NCI-H1105 (cell line): ENCODE measurements at places on chromosomes 13 and 19.

GRCh38 chr13:44843403-44843802 lies 145.9 kb downstream of the NUFIP1 start:
- no peak for DNase-seq

DNA sequence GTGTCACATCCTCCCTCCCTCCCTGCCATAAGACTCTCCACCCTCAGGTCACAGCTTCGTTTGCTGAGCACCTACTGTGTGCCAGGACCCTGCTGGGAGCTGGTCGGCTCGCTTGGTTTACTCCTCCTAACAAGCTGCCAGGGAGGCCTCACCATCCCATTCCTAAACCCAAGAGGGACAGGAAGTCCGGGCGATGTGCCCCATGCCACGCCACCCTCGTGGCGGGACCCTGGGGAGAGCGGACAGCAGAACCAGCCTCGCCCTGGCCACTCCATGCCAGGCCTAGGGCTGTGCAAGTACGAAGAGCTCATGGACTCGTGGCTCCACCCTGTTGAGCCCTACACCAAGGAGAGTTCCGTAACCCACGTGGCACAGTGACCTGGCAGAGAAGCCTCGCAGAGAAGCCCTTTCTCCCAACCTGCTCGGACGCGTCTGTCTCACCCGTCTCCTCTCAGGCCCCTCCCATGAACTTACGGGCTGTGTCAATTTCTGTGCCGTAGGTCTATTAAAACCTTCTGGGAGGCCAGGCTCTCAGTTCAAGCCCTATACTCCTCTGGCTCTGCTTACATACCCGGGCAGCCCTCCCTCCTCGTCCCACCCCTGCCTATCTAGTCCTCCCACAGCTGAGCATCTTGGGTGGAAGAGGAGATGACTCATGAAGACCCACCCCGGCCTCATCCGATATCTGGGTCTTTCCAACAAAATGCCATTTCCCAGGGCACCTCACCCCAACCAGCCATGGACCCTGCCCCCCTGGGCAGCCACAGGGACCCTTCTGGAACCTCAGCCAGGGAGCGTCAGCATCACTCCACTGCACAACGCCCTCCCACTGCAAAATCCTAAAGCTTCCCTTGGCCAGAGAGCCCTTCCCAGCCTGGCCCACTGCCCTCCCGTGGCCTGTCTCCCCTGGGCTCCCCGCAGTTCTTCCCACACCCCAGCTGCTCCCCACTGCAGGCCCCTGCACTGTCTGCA lies 2.6 kb downstream of the UBXN6 start:
- no peak for DNase-seq

DNA sequence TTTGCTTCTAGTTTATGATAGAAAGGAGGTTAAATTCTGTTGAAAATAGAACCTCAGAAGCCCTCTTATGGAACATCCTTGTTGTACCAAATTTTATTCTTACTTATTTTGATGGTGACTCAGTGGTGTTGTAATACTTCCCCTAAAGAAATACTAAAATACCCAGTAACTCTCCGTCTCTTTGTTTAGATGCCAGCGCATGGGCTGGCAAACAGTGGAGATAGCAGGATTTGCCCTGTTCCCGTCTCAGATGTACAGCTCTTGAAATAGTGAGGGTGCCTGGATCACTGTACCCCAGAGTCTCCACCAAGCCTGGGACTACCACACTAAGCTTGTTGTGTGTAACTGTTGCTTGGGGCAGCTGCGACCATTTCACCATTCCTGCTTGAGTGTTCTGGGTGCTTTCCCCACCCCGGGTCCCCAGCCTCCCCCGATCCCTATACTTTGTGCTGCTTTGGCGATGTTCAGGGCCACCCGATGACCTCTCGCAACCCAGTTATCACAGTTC lies 67.0 kb upstream of the TEX29 start:
- no peak for DNase-seq

DNA sequence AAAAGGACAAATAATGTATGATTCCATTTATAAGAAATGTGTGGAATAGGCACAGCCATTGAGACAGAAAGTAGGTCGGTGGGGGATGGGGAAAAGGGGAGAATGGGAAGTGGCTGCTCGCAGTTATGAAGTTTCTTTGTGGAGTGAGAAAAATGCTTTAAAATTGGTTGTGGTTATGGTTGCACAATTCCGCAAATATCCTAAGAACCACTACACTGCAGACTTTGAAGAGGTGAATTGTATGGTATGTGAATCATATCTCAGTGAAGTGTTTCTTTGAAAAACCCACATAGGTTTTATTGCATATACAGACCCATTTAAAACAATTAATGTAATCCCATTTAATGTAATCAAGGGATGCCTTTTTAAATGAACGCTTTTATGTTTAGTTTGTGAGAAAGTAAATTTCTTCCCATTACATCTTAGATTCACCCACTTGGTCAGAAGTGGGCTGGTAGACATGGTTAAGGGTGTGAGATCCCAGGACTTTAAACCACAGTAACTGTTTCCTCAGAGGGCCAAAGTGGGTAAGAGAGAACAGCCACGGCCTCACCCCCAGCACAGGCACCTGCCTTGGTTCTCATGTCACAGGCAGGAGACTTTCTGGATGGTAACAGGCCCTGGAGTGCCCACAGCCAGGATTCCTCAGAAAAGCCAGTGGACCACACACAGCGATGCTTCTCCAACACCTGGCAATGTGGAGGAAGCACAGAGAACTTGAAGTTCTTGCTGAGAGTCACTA lies 119.3 kb upstream of the GJB6 start:
- DNase-seq: no peak

DNA sequence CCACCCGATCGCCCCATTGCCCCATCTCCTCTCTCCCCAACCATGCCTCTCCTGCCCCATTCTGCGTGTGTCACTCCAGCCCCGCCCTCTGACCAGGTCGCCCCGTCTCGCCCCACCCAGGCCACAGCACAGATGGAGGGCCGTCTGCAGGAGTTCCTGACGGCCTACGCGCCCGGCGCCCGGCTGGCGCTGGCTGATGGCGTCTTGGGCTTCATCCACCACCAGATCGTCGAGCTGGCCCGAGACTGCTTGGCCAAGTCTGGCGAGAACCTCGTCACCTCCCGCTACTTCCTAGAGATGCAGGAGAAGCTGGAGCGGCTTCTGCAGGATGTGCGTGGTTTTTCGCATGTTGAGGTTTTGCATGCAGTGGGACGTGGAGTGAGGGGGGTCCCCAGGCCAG lies 26.2 kb downstream of the MAST3 start:
- no peak for DNase-seq

- DNase-seq: no peak
Measured at GRCh38 chr13:22243469-22244163, 572.7 kb downstream of the FGF9 start.

- DNase-seq: no peak
Measured at GRCh38 chr13:52999093-52999696, 29.4 kb upstream of the OLFM4 start.

DNA sequence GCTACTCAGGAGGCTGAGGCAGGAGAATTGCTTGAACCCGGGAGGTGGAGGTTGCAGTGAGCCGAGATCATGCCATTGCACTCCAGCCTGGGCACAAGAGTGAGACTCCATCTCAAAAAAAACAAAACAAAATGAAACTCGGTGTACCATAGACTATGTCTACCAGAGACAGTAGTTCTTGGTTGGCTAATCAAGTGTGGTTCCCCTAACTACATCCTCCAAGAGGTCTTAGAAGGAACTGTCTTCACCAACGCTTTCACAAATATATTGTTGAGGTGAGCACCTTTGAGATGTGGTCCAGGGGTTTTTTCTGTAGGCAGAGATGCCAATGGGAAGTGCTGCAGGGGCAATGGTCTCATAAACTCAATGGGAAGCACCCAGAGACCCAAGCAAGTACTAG lies 48.0 kb downstream of the RFC3 start:
- no peak for DNase-seq

DNA sequence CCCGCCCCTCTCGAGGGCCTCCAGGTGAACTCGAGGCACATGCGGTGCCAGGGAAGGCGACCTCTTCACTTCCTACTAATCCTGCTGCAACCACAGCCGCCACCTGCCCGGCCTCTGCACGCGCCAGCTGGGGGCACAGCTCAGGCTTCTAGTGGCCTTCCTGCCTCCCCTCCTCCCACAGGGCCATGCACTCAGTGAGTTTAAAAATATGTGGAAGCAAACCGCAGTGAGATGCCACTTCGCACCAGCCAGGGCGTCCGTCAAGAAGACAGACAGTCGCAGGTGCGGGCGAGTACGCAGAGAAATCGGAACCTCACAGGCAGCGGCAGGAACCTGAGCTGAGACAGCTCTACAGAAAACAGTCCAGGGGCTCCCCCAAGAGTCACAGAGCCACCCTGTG lies 10.4 kb downstream of the LMNB2 start:
- DNase-seq: no peak

DNA sequence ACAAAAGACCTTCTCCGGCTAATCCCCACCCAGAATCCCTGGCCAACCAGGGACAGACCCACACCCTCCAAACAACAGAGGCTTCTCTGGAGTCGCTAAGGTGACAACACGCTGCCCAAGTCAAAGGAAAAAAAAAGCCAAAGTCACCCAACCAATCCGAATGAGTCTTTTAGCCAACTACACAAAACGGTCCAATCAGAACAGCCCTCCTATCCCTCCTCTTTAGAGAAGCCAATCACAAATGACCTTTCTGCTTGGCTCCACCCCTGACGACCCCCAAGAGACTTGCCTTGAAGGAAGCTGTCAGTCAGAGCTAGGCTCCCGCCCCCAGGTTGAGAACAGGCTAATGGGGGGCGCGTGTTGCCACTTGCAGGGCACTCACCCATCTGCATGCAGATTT lies 6.6 kb upstream of the FBXW9 start:
- peak; percentile 33 for DNase-seq

- no peak for DNase-seq
Measured at GRCh38 chr19:43910884-43911283, 24.2 kb downstream of the ZNF45 start.

DNA sequence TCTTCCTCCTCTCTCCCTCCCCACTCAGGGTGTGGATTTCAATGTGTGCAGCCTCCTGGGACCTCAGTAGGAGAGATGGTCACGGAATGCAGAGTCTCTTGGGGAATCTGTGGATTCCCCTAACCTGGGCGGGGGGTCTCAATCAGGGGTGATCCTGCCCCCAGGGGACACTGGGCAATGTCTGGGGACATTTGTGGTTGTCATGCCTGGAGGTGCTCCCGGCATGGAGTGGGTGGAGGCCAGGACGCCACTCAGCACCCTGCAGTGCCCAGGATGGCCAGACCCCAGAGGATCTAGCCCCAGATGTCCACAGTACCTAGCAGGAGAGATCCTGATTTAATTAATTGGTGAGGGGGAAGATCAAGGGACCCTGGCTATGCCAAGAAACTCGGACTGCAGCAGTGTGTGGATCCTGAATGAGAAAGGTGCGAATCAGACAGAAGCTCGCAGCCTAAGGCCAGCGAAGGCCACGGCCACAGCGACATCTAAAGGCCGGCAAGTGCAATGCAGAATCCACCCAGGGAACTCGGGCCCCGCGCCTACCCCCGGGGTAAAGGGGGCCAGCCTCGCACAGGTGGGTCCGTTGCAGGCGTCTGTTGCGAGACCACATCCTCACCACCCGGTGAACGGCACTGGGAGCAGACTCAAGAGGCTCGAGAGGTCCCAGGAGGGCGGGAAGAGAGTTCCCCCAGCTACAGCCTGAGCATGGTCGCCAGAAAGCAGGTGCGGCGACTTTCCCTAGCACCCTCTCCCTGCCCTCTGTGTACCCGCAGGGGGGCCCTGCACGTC lies 88.8 kb downstream of the GNG7 start:
- DNase-seq: no peak

GRCh38 chr13:25733001-25733491 lies 318.8 kb downstream of the SHISA2 start:
- no peak for DNase-seq

- DNase-seq: no peak
Measured at GRCh38 chr13:50914176-50914700, 4.6 kb downstream of the RNASEH2B start.

DNA sequence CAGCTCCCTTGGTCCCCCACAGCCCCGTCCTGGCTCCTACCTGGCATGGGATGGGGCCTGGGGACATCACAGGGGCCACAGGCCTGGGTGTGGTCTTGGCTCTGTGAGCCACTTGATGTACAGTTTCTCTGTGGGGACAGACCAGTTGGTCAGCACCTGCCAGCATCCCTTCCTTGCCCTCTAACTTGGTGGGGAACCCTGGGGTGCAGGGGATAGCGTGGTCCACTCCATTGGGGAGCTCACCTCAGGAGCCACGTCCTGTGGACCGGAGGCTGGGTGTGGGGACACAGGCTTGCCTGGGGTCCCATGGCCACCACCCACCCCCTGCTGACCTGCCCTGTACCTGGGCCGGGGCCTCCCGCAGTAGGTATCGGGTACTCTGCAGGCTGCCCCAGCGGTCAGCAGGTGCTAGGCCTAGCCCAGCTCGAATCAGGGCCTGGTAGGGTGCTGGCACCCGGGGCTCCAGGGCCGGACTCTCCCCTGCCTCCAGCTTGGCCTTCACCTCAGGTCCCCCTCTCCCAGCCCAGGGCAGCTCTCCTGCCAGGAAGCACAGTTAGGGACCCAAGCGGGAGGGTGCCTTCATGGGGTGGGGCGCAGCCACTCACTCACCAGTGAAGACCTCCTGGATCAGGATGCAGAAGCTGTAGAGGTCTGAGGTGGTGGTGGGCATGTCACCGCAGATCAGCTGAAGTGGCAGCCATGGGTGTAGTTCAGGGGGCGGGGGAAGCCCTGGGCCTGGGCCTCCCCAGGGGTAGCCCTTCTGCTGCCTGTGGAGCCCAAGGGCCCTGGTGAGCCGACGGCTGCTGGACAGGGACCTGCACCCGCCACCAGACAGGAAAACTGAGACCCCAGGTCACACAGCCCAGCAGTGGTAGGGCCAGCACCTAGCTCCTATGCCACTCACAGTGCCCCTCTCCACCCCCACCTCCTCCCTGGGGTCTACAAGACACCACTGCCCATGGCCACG lies 14.9 kb downstream of the ARHGAP33 start:
- DNase-seq: no peak

DNA sequence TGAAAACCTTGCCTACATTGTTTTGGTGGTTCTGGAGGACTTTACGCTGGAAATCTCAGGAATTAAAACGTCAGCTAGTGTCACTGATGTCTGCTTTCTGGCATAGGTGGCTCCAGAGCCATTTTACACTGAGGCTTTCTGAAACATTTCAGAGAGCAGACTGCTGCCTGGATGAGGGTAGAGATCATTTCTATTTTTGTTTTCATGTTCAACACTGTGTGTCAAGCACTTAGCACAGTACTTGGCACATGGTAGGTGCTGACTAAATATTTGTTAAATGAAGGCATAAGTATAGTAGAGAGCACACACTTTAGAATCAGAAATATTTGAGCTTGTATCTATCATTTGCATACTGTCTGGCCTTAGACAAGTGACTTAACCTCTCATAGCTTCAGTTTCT lies 59.1 kb upstream of the FRY start:
- no peak for DNase-seq

- DNase-seq: no peak
Measured at GRCh38 chr19:57803265-57803593, 11.5 kb downstream of the ZNF552 start.

- no peak for DNase-seq
Measured at GRCh38 chr13:106118050-106118449, 417.4 kb downstream of the EFNB2 start.

DNA sequence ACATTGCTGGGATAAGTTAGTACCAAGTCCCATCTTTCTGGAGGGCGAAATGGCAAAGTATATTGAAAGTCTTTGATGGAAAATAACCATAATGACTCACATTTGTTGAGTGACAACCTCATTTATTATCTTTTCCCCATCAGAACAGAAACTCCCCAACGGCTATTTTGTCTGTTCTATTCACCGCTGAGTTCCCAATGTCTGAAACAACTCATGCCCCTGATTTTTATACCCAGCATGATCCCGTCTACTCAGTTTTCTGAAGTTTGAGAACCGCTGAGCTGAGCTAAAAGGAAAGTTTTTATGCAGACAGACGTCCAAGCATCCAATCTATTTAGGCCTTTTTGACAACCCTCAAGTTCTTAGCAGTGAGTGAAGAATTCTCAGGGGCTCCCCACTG lies 7.8 kb upstream of the TINCR start:
- no peak for DNase-seq

- DNase-seq: no peak
Measured at GRCh38 chr13:38785042-38785441, 98.2 kb downstream of the FREM2 start.
